ENCODE measurements at places on chromosomes 2 and 18.

GRCh38 chr2:155223781-155224406, 525.4 kb downstream of the KCNJ3 start:
- no peak for DNase-seq

GRCh38 chr2:241017228-241017940, 19.0 kb downstream of the SNED1 start:
- DNase-seq, result no peak

DNA sequence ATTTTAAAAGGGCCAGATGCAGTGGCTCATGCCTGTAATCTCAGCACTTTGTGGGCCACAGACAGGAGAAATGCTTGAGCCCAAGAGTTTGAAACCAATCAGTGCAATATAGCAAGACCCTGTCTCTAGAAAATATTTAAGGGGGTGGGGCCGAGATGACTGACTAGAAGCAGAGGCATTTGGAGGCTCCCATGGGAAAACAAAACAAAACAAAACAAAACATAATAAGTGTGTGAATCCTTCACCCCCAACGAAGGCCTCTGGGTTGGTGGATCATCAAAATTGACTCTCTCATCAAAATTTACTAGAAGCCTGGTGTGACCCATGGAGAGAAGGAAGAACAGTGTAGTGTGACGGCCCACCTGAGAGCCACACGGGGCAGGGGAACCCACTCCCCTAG, 560.9 kb downstream of the LRP1B start:
- no peak for DNase-seq

DNA sequence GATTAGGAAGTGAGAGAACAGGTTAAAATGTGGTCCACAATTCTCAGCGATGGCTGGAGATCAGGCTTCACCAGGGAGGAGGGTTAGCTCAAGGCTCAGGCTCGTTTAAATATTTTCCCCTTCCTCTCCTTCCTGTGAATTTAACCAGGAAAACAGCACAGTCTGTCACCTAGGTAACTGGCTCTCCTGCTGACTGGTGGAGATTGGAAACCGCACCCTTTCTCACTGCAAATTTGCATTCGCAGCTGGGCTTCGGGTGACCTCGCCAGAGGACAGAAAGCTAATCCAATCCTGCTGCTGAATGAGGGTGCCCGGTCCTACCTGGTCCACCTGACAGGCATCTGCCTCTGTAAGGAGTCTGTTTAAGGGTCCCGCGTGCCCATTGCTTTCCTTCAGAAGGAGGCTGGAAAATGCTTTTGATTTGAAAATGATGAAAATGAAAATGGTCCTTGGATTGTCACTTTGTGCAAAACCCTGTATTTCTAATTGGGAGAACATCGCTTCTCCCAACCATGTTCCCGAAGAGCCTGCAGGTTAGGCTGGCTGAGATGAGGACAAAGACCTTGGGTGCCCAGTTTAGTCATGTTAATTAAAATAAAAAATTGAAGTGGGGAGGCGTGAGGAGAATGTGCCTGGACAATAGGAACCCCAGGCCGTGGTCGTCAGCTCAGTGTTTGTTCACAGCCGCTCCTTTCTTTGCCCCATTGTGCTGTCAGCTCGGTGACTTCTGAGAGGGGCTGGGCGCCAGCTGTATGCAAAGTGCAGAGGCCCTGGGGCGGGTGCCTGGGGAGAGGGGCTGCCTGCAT, 43.4 kb upstream of the MTCL1 start:
- peak; percentile 28 for DNase-seq

- DNase-seq, result no peak
These were observed 510.1 kb upstream of the SLC8A1 start for GRCh38 chr2:40962026-40962425.

DNA sequence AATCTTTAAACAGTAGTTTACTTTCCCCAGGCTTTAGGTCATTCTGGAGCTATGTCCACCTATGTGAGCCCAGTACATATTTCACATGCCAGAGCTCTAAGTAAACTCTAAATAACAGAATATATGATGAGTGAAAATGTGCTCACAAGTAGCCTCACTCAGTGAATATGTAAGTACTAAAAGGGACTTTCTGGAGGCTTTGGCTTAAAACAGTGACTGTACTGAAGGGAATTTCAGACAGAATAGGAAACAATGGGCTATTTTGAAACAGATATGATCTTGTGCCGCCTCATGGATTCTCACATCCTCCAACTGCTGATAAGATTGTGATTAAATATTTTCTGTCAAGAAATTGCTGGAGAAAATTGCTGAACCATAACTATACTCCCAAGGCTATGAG, 747.9 kb downstream of the SOCS6 start:
- no peak for DNase-seq

DNA sequence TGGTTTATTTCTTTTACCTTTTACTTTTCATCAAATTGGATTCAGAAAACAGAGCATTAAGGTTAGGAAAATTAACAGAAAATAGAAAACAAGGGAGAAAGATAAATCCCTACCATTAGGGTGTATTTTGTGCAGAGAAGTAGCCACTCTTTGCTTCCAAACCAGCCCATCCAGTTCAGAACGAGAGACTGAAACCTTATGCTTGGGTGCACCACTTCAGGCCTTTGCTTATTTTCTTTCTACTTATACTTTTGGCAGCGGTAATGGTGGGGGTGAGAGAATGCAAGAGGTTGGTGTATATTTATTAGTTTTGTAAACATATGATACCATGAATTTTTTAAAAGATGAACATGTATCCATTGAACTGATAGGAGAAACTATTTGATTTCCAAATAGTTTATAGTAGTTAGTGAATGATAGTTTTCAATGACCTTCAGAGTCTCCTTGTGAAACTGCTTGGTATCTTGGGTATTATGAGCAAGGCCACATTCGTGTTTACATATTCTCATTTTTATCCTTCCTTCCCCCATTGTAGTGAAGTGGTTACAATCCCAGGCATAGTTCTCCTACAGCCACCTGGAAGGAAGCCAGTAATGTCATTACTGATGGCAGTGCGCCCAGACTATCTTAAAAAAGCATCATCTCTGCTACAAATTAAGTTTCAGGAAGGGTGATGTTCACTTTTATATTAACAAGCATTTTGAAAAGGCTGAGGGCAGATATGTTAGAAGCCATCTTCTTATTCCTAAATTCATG, 60.8 kb downstream of the MFSD6 start:
- DNase-seq, result peak; percentile 94

GRCh38 chr2:46086578-46087070, 210.6 kb upstream of the EPAS1 start:
- no peak for DNase-seq

GRCh38 chr2:60520917-60521539, 32.4 kb downstream of the BCL11A start:
- DNase-seq, result no peak

- DNase-seq, result no peak
These were observed 79.2 kb downstream of the NDUFA10 start for GRCh38 chr2:239945751-239946561.

DNA sequence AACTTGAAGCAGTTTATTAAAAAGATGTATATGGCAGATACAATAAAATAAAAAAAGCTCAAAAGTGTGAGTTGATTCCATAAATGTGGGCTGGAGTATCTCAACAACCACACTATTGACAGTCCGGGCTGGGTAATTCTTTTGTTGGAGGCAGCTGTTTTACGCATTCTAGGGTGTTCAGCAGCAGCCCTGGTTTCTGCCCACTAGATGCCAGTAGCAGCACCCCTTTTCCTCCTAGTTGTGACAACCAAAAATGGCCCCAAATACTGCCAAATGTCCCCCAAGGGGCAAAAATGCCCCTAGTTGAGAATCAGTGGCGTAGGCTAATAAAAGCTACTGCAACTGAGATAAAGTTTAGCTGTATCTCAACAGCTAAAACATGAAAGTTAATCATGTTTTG, 44.8 kb downstream of the CHMP3 start:
- peak; percentile 9 for DNase-seq

- no peak for DNase-seq
These were observed 34.4 kb downstream of the NCL start for GRCh38 chr2:231429901-231430300.

GRCh38 chr2:108820482-108820881, 33.9 kb downstream of the CCDC138 start:
- DNase-seq, result no peak

GRCh38 chr18:25459814-25460213, 107.8 kb upstream of the ZNF521 start:
- no peak for DNase-seq
